ENCODE measurements at places on chromosomes 3 and 15.

- DNase-seq = no peak
Measured at GRCh38 chr3:106392915-106393314, 524.1 kb upstream of the CBLB start.

- no peak for DNase-seq
Measured at GRCh38 chr3:185250247-185250646, 3.6 kb downstream of the EHHADH start.

- no peak for DNase-seq
Measured at GRCh38 chr15:58015565-58015964, 49.9 kb downstream of the ALDH1A2 start.

GRCh38 chr3:52615166-52615565 is 70.5 kb downstream of the PBRM1 start:
- no peak for DNase-seq

DNA sequence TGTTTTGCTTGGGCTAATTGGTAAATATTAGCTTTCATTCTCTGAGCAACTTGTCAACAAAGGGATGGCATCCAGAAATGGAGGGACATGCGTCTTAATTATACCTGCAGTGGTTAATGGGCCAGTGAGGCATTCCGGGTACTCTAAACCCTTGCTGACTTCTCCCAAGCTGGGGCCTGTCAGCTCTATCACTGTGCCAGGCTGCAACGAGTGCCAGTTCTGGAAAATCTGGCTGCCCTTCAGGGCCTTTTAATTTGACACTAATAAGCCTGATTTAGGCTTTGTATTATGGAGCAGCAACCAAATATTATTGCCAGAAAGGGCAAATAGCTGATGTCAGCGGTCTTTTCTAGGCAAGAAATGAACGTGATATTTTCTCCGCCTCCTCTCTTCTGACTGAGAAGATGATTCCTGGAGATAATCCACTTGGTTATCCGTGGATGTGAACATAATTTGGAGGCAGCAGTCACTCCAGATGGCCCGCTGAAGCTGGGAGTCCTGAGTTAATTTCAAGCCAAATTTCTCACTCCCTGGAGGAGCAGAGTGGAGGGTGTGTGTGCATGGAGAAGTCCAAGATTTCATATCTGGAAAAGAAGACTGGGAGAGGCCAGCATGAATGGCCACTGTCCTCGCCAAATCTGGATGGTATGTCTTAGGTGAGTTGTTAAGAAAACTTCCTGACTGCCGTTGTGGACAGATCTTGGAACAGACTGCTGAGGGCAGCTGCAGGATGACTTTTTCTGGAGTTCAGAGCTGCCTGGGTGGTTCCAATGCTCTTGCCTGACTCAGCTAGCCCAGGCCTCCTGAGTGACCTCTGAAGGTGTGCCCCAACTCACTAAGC is 44.4 kb upstream of the PSMD6 start:
- DNase-seq = no peak

DNA sequence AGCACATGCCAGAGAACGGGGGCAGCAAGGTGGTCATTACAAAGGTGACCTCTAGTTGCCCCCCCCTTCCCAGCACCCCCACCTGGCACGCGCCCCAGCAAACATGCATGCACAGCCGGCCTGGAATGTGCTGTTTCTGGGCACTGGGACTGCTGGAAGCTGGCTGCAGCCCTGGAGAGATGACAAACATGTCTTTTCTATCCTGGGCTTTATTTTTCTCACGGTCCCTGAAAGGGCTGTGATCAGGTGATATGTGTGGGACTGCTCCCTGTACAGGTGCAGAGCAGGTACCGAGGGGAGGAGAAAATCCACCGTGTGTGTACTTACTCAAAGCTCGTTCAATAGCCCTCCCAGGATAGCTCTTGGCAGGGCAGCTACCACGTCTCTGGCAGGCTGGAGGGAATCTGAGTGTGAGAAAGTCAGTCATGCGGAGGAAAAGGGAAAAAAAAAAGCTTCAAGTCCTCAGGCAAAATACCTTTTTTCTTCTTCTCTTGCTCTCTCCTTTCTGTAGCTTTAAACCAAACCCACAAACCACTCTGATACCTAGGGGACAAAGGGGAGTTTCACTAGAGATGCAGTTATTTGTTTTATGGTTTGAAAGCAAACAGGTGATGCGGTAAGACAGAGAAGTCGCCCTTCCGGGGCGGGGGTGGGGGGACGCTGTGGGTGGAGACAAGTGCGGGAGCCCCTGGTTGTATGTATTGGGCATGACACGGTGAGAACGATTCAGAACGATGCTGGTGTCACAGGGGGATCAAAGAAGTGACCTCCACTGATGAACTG is 5.0 kb upstream of the HES1 start:
- peak; percentile 66 for DNase-seq

DNA sequence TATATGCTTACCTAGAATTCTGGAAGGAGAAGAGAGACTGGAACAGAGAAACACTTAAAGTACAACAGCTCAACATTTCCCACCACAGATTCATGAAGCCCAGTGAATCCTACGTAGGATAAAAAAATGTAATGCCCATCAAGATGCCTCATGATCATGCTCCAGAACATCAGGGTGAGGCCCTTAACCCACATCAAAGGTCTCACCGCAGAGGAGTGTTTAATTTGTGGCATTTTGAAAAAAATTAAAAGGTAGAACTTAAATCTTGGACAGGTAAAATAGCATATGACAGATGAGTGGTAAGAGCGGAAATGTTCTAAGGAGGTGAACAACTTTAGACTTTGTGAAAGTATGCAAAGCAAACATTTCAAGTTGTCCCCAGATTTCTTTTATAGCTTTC is 9.7 kb upstream of the SLC6A20 start:
- DNase-seq = no peak

GRCh38 chr3:188697127-188697526 is 474.6 kb upstream of the TPRG1 start:
- no peak for DNase-seq

- DNase-seq = no peak
Measured at GRCh38 chr3:114558271-114558670, 264.4 kb downstream of the TIGIT start.

DNA sequence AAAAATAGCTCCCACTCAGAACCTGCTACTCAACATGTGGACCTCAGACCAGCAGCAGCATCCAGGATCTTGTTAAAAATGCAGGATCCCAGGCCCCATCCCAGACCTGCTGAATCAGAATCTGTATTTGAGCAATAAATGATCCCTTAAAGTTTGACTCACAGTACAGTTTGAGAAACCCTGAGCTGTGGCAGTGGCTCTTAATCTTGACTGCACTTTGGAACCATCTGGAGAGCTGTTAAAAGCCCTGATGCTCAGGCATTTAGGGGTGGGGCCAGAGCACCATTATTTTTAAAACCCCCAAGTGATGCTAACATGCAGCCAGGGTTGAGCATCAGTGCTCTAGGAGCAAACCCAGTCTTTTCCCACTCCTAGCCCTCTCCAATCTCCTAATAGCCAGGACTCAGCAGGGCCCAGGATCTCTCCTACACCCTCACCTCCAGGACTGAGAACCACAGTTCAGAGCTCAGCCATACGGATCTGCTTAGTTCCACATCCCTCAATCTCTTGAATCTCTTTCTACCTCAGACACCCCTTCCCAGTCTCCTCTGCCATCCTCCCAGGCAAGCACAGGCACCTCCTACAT is 10.2 kb downstream of the RFTN1 start:
- no peak for DNase-seq

DNA sequence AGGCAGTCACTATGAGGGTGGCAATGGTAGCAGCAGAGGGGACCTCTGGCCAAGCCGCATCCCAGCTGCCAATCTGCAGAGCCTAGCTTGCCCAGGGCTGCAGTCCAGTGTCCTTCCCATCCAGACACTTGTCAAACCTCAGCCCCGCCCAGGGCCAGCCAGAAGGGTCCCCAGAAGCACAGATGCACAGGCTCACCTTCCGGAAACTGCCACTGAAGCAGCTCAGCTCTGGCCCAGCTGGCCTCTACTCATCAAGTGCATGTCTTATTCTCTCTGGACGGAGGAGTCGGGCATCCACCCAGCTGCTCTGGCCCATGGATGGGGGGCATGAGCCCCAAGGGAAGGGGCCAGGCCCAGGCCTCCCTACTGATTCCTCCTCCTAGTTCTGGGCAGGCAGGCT is 69.2 kb downstream of the DNAJB8 start:
- no peak for DNase-seq
